ENCODE measurements at places on chromosomes 11 and 22.

DNA sequence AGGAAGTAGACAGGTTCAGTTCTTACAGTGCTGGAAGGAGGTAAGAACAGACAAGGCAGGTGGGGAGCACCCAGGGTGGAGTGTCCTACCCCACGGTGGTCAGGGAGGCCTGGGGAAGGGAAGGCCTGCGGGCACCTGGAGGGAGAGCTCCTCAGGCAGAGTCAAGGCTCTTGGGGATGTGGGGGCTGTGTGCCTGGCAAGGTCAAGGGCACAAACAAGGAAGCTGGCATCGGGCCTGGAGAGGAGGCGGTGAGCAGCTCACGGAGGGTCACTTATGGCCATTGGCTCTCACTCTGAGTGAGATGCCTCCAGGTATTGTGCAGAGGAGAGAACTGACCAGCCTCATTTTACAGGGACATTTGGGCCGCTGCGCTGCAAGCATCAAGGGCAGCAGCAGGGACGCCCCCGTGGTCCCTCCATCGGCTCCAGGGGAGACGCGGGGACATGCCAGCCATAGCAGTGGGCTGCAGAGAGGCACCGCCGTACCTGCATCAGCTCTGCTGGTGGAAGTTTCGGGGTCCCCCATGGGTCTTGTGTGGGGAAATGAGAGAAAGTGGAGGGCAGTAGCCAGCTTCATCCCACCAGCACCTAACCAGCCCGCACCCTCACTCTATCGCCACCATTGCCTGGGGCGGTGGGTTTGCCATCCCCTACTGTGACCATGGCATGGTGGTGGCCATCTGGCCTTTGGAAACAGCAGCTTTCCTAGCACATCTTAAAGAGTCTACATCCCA lies 37.5 kb upstream of the RTL6 start:
- DNase-seq: no peak

- no peak for DNase-seq
Measured at GRCh38 chr11:74345420-74345819, 34.0 kb upstream of the P4HA3 start.

GRCh38 chr22:28948424-28948823 lies 65.1 kb downstream of the ZNRF3 start:
- no peak for DNase-seq

GRCh38 chr11:34525098-34525497 lies 11.5 kb upstream of the ELF5 start:
- DNase-seq: no peak

DNA sequence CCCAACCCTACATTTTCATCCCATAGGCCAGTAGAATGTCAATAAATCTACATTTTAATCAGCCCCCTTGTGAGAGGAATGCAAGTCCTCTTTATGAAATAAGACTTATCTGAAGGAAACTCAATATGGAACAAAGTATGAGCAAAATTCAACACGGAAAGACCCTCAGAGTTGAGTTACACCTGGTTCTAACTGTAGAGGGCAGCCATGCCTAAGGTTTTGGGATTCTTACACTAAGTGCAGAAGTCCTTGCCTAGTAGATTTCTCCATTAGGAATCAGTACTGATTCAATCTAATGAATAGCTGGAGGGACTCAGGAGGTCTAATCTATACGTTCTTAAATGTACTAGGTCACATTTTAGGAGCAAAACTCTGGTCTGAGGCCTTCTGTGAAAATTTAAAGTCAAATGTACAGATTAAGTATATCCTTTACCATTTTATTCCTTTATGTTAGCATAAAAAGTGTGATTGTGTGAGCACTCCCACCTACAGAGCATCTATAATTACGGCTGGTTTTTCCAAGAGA lies 904.5 kb downstream of the DLG2 start:
- no peak for DNase-seq

DNA sequence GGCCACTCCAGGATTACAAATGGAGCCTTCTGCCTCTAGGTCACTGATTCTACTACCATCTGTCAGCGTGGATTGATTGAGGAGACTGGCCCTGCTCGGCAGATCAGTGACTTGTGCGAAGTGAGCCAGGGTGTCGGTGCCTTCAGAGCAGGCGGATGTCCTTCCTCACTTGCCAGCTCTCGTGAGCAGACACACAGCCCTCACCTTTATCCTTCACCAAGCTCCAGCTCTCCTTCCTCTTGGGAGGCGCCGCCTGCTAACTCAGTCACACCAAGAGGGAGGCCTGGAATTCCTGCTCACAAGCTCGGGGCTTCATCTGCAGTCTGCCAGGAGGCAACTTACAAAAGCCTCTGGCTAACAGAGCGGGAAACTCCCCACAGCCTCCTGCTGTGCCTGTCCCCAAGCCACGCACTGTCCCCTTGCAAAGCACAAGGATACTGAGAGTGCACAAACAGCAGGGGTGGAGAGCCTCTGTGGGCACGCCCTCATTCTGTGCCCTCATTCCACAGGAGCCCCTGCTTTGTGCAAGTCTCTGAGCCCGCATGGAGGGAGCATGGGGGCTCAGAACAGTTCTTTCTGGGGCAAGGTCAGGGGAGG lies 3.5 kb upstream of the TCF20 start:
- DNase-seq: no peak

- no peak for DNase-seq
Measured at GRCh38 chr22:47816863-47817210, 1054.4 kb downstream of the TBC1D22A start.

- DNase-seq: no peak
Measured at GRCh38 chr11:70072861-70073755, 5.0 kb upstream of the ANO1 start.

DNA sequence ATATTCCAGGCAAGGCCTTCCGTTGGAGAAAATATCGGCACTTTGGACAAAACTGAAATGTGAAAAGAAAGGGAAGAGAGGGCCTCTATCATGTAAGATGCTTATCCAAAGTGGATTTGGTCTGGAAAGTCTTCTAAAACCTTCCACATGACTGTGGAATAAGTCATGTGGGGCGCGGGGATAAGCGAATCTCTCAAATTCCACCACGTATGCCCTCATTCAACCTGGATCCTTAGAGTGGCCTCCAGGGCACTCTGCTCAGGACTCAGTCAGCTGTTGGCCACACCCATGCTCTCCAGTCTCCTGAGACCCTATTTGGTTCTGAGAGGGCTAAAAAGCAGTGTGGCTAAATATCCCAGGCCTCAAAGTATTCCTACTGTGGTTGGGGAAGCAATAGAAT lies 2.0 kb upstream of the TIMP3 start:
- no peak for DNase-seq

DNA sequence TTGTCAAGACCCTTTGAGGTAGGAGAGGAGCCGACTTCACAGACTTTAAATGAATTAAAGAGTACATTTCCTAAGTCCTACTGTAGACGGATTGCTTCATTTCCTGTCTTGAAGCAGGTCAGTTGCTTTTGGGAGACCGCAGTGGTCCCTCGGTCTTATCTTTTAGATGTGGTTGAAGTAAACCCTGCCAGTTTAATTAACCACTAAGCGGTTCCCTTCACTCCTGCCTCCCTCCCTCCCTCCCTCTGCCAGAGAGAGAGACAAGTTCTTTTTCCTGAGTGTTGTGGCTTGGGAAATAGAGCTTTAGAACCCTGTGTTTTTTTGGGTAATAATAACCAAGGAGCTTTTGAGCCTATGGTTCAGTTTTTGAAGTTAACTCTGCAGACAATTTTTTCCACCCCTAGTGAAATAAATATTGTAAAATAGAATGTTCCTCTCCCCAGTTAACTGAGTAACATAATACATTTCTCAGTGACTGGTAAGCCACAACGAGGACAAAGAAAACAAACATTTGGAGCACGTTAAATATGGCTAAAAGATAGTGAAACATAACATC lies 147.5 kb downstream of the LDLRAD3 start:
- no peak for DNase-seq

DNA sequence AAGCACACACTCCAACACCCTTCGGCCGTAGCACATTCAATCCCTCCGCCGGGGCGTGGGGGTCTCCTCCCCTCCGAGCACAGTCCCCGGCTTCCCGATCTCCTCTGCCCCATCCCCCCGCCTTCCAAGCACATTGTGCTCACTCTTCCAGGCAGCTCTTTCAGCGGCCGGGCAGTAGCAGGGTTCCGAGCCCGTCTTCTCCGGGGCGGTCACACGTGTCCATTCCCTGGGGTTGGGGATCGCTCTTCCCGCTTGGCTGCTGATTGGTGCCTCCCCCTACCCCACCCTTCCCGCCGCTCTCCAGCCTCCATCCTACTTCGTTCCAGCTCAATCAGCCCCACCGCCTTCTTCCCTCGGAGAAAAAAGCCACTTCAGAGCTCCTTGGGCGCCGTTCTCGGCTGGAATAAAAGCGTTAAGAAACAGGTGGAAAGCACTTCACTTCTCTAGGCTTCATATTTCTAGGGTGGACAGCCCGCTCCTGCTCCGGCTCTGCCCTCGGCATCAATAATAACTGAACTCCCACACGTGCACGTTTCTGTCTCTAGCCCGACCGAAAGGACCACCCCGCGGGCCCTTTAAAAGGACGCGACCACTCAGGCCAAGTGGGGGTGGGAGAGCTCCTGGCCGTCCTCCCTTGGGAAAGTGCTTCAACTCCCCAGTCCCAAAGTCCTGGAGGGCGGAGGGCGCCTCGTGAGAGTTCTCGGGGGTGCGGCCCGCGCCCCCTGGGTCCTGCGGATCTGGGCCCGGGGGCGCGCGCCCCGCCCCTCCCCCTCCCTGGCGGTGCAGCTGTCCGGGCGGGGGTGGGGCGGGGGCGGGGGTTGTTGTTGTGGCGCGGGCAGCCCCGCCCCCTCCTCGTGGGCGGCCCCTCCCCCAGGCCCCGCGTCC lies 464 bp upstream of the CECR2 start:
- peak; percentile 81 for DNase-seq

- peak; percentile 61 for DNase-seq
Measured at GRCh38 chr11:43925932-43926505, 16.4 kb upstream of the C11orf96 start.

DNA sequence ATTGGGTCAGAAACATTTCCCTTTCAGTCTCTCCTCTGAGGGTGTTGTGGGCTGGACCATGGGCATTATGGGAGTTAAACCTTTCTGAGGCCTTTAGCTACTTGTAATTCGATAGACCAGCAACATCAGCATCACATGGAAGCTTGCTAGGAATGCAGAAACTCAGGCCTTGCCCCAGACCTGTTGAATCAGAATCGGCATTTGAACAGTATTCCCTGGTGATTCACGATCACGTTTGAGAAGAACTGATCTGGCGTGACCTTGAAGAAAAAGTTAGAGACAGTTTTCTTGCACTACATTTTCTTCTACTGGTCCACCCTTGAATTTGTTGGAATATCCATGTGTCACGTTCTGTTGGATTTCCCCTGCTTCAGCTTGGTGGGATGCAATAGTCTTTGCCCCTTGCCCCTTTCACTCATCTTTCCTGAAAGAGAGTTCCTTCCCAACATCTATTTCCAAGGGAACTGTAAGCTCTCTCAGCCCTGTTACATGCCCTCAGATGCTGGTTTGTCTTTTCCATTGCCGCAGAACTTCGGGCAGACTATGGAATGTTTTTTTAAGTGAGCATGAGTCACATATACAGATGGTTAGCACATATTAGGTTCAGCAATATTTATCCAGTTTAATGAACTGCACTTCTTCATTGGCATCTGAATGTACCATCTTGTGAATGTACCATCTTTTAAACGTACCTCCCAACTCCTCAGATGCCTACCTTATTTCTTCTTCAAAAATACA lies 23.9 kb downstream of the EHF start:
- DNase-seq: no peak

DNA sequence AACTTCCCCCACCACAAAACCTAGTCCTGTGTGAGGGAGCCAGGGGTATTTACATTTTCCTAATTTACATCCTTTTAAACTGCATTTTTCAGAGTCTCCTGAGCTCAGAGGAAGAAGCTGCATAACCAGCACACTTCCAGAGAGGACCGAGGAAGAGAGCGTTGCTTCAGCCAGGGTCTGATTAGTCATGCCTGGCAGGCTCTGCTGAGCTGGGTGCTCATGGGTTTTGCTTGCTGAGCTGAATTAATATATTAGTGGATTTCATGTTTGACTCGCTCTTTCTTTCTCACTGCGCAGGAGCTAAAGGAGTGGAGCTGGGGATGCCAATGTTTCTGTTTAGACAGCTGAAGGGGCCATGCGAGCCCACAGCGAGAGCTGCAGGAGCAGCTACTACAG lies 539.3 kb upstream of the B3GAT1 start:
- no peak for DNase-seq

DNA sequence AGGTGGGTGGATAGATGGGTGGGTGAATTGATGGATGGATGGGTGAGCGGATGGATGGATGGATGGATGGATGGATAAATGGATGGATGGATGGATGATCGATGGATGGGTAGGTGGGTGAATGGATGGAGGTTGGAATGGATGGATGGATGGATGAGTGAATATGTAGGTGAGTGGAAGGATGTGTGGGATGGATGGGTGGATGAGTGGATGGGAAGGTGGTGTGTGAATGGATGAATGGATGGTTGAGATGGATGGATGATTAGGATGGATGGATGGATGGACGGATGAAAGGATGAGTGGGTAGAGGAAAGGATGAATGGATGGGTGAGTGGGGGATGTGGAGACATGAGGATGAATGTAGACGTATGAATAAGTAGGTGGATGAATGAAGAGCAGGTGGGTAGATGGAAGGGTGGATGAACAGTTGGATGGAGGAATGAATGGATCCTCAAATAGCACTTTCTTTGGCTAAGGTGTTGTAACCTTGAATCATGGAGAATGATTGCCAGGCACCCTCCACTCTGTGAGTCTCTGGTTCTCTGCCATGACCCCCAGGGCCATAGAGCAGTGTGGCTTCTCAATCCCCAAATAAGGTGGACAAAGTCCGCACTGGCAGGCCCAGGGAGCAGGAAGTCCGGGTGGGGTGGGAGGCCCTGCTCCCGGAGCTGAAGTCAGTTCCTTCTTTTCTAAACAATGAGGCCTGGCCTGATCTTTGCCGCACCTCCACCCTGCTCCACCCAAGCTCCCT lies 36.9 kb downstream of the IGF2 start:
- DNase-seq: no peak

DNA sequence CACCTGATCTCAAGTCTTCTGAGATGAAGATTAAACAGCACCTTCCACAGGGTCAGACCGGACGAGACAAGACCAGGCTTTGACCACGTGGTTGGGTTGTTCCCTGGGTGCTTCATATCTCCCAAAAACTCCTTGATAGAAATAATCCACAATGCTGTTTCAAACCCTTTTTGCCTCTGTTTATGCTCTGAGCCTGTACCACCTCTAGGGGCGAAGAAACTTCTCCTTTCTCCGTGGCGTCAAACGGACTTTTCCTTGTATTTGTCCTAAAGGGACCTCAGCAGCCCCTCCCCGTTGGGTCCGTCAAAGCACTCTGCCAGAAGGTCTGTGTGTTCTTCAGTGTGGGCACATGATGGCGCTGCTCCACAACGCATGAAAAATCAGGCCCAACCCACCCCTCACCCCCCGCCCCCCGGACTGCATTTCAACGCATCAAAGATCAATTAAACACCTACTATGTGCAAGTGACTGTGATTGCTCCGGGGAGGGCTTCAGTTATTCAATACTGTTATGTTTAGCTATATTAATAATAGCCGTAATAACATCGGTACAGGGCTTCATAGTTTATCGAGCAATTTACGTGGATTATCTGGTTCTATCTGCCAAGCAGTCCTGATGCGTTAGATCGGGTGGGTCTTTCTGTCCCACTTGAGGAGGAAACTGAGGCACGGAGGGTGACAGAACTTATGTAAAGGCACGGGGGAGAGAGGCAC lies 17.3 kb upstream of the EIF3D start:
- DNase-seq: no peak

All from DMS79 (cell line).